ENCODE measurements at places on chromosomes 13 and 19.

GRCh38 chr13:94057618-94058186, 421.8 kb downstream of the DCT start:
- no peak for DNase-seq

DNA sequence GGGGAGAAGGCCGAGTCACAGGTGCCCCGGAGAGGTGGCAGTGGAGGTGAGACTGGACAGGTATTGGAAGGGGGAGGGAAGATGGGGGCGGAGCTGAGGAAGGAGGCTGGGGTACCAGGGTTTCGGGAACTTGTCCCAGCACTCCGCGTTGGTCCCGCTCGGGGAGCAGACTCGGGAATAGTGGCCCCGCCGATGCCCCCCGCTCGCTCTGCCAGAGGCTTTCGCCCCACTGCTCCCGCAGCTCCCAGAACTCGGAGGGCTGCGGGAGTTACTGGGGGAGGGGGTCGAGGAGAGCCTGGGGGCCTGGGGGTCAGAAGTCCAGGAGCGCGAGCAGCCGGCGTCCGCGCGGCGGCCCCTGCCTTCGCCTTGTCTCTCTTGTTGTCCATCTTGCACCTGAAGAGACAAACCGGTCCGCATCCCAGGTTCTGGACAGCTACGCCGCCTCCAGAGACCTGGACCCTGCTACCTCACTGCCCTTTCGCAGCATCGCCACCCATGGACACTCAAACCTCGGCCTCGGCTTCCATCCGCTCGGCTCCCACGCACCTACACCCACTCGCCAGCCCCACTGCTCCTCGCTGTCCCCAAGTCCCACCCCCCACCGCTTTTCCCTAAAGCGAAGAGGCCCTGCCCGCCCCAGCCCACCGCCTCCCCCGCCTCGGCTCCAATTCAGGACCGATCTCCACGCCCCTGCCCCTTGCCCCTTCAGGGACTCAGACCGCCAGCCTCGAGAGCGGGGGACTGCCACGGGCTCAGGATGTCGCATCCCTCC, 700 bp downstream of the PRR36 start:
- no peak for DNase-seq

- DNase-seq: no peak
These were observed 38.1 kb upstream of the RANBP3 start for GRCh38 chr19:6015841-6016545.

DNA sequence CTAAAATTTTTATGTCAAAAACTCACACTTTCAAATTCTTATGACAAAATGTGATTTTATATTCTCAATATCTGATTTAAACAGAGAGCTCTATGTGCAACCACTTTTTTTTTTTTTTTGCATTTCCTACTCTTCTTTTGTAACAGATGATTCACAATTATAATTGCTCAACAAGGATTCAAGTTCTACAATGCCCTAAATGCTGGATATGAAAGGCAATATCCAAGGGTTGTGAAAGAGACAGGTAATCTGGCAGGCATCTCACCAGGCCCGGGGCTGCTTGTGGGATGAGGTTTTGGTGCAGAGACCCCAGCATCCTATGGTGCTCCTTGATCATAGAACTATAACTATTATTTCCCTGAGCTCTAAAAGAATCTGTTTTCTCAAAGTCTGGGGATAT, 363.6 kb upstream of the NBEA start:
- DNase-seq: peak; percentile 17

GRCh38 chr13:105097521-105097920, 1437.9 kb downstream of the EFNB2 start:
- no peak for DNase-seq

DNA sequence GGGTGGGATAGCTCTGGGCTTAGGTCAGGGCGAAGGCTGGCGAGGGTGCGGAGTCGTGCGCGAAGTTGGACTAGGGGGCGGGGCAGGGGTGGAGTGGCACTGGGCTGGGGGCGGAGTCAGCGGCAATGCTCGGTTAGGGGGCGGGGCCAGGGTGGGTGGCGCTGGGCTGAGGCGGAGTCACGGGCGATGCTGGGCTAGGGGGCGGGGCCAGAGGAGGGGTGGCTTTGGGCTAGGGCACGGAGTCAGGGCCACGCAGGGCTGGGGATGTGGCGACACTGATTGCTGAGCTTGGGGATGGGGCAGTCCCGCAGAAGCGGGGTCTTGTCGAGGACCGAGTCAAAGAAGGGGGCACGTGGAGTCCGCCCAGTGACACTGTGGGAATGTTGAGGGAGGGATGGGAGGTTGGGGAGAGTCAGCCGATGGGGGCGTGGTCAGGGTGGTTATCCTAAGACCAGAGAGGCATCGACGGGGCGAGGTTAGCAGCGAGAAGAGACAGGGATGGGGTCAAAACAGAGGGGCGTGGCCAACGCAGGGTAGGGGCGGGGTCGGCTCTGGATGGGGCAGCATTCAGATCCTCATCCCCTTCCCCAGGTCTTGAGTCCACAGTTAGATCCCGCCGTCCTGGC, 8.7 kb downstream of the HOMER3 start:
- DNase-seq: peak; percentile 43

- no peak for DNase-seq
These were observed 82.3 kb upstream of the PDCD5 start for GRCh38 chr19:32498648-32499200.

DNA sequence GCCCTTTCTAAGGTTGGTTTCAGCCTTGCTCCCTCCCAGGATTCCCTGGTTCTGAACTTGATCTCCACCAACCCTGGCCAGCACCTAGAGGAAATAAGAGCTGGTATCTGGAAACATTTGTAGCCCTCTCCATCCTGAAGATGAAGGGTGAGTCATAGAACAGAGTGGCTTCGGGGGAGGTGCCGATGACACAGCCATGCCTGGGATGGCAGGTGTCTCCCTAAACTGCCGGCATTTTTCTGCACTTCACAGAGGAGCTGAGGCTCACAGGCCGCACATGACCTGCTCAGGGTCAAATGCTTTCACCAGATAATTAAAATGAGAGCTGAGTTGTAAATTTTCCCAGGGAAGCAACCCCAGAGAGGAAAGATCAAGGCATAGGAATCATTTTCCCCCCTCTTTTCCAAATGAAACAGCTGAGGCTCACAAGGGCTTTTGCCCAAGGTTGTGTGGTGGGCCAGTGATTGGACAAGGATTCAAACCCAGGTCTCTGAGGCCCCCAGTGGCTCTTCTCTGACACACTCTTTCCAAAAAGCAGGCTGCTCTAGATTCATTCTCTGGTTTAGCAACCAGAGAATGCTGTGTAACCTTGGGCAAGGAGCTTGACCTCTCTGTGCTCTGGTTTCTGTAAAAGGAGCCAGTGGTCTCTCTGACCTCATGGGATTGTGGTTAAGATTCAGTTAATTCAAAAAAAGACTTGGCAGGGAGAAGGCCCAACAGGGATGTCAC, 1.2 kb upstream of the SLC25A42 start:
- peak; percentile 50 for DNase-seq

- DNase-seq: no peak
These were observed 5.1 kb downstream of the IGFLR1 start for GRCh38 chr19:35736913-35737886.

DNA sequence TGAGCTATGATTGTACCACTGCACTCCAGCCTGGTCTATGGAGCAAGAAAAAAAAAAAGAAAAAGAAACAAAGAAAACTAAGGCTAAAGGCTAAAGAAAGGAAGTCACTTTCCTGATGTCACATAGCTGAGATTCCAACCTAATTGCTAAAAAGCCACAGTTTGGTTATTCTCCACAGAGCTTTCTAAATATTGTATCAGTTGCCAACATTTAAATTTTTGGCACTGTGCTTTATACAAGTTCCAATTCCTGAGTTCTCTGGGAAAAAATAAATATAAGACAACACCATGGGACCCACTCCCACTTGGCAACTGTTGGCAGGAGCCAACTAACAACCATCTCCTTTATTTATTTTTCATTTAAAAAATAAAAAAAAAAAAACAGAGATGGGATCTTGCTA, 11.2 kb upstream of the LYPD3 start:
- DNase-seq: peak; percentile 87

DNA sequence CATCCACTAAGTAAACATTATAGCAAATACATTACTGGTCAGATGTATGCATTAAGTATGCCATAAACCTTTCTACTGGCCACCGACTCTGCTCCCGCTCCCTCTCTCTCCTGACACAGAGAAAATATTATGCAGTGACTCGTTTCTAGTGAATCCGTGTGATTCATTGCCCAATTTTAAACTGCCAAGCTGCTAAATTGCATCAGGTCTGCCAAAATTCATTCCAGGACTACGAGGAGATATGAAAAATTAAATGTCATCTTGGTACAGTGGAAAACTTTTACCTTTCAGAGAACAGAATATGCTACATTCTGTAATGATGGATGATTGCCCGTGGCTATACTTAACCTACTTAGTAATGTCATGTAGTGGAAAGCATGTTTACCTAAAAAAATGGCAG, 368.8 kb upstream of the TSHZ3 start:
- DNase-seq: peak; percentile 68

- DNase-seq: no peak
These were observed 204.1 kb downstream of the MYO16 start for GRCh38 chr13:108833531-108833930.

DNA sequence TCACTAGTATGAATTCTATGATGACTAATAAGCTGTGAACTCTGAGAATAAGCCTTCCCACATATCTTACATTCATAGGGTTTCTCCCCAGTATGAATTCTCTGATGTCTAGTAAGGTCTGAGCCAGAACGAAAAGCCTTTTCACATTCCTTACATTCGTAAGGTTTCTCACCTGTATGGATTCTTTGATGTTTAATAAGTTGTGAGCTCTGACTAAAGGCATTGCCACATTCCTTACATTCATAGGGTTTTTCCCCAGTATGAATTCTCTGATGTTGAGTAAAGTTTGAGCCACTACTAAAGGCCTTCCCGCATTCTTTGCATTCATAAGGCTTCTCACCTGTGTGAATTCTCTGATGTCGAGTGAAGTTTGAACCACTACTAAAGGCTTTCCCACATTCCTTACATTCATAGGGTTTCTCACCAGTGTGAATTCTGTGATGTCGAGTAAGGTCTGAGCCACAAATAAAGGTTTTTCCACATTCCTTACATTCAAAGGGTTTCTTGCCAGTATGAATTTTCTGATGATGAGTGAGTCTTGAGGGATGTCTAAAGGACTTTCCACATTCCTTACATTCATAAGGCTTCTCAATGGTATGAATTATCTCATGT, 30.7 kb upstream of the ZFP82 start:
- DNase-seq: no peak

DNA sequence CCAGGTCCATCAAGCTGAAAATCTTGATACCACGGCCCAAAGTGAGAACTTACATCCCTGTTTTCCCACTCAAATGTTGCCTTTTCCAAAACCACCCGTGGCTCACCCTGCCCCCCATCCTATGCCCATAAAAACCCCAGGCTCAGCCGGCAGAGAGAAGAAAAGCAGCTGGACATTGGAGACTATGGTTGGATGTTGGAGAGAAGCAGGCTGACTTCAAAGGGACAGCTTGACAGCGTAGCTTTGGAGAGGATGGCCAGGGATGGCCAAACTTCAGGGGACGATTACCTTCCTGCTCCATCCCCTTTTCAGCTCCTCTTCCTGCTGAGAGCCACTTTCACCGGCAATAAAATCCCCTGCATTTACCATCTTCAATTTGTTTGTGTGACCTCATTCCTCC, 3.5 kb upstream of the ZNF792 start:
- DNase-seq: no peak

GRCh38 chr19:28401739-28402424, 811.1 kb downstream of the UQCRFS1 start:
- DNase-seq: no peak

- DNase-seq: no peak
These were observed 3.9 kb downstream of the GPR108 start for GRCh38 chr19:6733338-6734095.

GRCh38 chr13:75339635-75340374, 142.2 kb downstream of the TBC1D4 start:
- no peak for DNase-seq

DNA sequence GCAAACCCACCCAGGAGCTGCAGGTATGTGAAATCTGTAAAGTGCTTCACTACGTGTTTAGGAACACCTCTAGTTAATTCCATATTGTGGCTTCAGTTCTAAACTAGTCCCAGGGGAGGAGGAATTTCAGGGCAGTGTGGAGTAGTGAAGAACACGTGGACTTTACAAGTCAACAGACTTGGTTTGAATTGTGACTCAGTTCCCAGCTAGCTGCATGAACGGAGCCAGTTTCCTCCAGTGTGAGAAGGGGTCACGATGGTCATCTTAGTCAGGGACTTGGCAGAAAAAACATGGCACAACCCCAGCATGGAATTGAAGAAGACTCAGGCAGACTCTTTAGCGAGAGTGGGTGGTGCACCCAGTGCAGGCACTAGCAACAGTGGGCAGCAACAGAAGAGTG, 175.7 kb upstream of the UBL3 start:
- DNase-seq: peak; percentile 75

All from fibroblast of skin of right quadriceps (primary cell).